ENCODE measurements at places on chromosomes 7 and 10.

DNA sequence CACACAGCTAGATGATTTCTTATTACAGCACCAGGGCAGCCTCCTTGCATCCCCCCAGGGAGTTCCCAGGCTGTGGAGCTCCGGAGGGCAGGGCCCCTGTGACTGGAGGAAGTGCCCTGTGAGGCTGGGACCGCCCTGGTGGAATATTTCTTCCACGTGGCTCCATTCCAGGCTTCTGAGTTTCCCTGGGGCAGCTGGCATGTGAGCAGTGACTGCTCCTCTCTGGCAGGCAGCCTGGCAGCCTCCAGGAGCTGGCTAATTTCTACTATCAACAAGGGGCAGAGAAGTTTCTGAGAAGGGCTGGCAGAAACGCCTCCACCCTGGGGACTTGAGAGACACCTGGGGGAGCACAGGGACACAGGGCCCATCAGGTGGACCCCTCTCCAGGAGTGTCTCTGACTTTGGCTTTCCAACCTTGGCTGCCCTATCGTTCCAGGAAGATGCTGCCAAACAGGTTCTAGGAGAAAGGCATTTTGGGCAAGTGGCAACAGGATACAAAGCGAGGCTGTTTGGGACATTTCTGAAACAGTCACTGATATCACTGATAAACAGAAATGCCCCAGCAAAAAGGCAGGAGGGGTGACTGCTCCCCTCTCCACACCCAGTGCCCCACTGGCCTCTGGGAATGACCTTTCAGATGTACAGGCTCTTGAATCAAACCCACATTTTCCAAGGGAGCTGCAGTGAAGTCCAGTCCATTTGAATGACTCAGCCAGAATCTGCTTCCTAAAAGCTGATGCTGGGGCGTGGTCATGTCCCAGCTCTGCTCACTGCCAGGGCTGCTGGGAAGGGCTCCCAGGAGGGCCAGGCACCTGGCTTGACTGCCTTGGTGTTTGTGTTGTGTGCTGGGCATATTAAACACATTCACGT is 16.1 kb downstream of the MYOF start:
- DNase-seq, result peak; percentile 71

- no peak for DNase-seq
These were observed 344.2 kb upstream of the ADARB2 start for GRCh38 chr10:2081501-2081900.

- DNase-seq, result no peak
These were observed 72.9 kb downstream of the MTPN start for GRCh38 chr7:135904282-135904681.

DNA sequence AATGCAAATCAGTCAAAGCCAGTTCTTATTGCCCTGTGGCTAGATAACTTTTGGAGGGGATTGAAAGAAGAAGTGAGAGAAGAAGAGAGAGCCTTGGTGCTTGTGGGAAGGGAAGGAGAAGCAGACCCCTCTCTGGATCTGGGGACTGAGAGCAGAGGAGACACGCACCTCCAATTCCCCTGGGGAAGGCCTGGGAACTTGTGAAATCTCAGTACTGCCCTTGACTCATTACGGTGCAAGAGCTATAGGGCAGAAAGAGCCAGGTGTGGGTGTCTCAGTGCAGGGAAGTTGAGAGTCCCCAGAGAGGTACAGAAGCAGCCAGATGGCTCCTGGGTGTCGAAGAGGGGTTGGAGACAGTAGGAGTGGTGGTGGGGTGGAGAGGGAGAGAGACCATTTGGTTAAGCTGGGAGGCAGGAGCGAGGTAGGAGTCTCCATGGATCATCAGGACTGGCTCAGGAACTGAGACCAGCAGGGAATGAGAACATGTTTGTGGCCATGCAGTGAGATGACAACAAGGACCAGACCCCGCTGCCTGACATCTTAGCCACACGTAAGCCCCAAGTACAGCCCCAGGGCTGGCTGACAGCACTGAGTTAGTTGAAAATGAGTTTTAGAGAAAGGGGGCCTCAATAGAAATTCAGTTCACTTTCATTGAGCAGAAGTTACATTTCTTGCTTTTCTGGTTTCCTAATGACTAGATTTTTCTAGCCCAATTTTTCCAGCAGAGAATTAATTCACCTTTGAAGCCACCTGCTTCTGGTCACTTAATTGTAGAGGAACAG is 238.2 kb downstream of the BUB3 start:
- no peak for DNase-seq

DNA sequence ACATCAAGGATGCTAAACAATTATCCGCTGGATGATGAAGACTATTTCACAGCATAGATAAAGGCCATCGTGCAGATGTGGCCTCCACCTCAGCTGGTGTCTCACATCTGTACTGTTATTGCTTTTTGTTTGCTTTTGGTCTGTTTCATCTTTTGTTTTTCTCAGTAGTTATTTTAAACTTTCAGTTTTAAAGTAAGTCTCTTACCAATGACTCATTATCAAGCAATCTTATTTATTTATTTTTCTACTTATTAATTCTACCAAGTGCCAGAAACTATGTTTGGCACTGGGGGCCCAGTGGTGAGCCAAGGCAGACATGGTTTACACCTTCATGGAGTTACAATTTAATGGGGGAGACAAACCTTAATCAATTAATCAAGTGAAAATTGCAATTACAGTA is 250.9 kb upstream of the TMEM72 start:
- DNase-seq, result no peak

GRCh38 chr10:18668026-18668425 is 8.8 kb downstream of the ARL5B start:
- DNase-seq, result no peak

- no peak for DNase-seq
These were observed 111.8 kb downstream of the HIP1 start for GRCh38 chr7:75626954-75627353.

DNA sequence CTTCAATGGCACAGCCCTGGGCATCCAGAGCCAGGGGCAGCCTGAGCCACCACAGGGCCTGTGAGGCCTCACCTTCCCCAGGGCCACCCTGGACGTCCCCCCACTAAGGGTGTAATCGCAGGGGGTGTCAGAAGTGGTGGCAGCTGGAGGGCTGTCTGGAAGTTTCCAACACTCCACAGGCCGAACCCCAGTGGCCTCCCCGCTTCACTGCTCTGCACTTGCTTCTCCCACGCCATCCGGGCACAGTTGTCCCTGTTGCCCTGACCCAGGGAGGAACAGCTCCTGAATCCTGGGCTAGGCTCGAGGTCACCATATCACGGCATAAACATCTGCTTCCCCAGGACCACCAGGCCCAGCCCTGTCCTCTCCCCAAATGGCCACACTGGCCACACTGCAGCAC is 276.6 kb downstream of the MAD1L1 start:
- no peak for DNase-seq

DNA sequence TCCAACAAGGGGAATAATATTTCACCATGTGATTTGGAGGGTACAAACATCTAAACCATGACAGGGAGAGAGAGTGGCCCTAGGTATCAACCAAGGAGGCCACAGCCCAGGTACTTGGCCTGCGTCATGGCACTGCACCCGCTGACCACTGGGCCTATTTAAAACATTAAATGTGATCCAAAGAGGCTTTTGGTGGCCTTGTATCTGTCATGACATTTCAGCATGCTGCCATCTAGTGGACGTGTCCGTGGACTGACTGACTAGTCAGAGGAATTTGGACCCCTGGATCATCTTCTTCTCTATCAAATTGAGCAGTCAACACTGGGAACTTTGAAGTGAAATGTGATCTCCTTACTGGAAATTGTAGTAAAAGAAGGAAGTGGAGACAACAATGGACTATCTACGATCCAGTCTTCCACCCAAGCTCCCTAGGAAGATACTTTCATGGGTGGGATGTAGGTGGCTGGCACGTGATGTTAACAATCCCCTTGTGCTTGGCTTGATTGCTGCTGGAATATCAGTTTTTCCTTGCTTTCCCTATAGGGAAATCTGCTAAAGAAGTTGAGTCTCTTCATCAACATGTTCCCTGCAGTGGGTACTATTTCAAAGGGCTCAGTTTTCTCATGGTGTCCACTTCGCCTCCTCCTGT is 24.6 kb upstream of the ITGA8 start:
- peak; percentile 51 for DNase-seq

DNA sequence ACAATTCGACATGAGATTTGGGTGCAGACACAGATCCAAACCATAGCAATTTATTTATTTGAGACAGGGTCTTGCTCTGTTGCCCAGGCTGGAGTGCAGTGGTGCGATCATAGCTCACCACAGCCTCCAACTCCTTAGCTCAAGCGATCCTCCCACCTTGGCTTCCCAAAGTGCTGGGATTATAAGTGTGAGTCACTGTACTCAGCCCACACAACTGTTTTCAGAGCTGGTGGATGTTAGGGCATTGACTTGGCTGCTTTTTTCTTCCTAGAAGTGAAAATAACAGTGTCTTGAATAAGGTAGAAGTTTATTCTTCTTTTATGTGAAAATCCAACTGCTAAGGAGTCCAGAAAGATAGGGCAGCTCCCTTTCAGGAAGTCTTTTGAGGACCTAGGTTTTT is 132.1 kb downstream of the CCDC3 start:
- no peak for DNase-seq

- DNase-seq, result no peak
These were observed 64.5 kb downstream of the NAMPT start for GRCh38 chr7:106220307-106220706.

- no peak for DNase-seq
These were observed 351.3 kb upstream of the BMPER start for GRCh38 chr7:33554046-33554445.

DNA sequence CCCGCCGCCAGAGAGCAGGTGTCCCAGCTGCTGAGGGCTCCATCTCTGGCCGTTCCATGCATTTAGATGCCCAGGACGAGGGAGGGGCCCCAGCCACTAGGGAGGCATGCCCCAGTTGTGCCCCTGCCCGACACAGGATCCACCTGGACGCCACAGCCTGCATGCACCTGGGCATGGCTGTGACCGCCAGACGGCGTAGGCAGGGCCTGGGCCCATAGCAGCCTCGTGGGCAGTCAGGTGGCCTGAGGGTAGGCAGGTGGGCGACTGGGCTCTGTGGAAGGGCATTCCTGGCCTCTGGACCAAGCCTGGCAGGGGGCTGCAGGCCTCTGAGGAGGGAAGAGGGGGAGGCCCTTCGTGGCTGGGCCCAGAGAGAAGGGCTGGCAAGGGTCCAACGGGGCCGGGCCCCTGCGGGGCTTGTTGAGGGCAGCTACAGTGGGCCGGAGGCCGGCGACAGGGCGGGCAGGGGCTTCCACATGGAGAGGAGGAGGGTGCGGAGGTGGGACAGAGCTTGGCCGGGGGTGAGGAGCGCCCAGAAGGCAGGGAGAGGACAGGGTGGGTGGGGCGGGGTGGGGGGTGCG is 76.0 kb upstream of the NKX6-2 start:
- no peak for DNase-seq

GRCh38 chr10:49634069-49634660 is 20.3 kb downstream of the CHAT start:
- no peak for DNase-seq

DNA sequence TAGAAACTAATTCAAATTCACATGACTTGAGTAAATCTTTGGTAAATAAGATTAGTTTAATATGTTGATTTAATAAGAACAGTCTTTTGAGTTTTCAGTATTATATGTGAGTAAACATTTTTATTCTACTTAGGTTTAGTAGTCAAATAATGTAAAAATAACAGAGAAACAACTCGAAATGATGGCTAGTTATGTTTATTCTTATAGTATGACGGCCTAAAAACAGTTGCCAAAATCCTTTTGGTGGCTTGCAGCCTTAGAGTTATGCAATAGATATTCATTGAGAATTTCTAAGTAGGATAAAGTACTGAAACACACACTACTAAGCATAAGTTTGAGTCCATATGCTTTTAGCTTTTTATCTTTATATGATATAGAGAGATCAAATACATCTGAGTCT is 184.8 kb downstream of the GNAI1 start:
- no peak for DNase-seq

DNA sequence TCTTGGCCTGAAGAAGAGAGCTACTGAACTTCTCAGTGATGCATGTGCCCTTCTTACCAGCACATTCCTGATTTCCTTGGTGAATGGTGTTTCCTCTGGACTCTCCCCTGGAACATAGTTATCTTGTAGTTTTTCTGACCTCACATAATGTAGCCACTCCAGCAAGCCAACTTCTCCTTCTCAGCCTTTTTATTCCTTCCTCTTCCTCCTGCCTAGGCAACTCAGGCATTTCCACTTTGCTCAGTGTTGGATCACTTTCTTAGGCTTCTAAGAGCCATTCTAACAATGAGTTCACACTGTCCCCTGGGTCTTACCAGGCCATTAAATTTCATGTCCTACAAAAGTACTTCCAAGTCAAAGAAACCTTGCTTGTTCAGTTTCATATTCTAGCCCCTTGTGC is 3.6 kb upstream of the PTTG1IP2 start:
- no peak for DNase-seq

DNA sequence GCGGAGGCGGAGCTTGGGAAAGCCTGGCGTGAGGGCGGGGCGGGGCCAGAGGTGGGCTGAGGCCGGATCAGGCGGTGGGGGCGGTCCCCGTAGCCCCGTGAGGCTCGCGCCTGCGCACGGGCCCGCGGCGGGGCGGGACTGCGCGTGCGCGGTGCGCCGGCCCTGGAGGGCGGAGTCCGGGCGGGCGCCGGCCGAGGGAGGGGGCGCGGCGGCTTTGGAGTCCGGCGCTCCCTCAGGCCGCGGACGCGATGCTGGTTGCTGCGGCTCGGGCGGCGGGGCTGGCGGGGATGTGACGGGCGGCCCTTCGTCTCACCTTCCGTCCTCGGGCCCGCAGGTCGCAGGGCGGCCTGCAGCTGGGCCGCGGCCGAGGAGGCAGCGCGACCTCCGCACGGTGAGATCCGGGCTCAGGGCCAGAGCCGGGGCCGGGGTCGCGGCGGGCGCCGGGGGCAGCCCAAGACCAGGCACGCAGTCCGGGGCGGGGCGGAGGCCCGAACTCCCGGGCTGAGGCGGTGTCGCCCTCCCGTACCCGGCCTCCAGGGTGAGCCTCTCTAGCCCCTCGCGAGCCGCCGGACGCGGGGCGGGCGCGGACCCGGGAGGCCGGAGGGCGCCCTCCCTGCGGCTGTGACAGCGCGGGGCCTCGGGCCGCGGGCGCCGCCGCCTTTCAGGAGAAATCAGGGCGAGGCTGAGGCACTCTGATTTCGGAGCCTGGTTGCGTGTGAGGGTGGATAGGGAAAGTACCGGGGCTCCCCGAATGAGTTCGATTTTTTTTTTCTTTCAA is at the start of gene CCSER2:
Gene CCSER2 (plus strand): TSS at position 172 of the 778 bp plus-strand sequence. CDS start 42,464 bp downstream, outside the sequence.
- DNase-seq, result peak; percentile 89

DNA sequence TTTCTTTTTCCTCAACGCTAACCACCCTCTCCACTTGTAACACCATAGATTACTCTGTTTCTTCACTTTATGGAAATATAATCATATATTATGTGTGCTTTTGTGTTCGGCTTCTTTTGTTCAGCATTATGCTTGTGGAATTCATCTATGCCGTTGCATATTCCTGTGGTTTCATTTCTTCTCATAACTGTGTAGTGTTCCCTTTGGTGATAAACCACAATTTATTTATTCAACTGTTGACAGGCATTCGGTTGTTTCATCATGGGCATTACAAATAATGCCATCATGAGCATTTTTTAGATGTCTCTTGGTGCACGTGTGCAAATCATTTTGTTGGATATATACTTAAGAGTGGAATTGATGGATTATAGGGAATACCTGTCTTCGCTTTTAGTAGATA is 12.1 kb downstream of the AVL9 start:
- DNase-seq, result no peak

All from NCI-H69 (cell line).